ENCODE measurements at places on chromosomes 5 and 9.

- DNase-seq: peak; percentile 60
Observed at GRCh38 chr9:125405938-125406809, 144.5 kb downstream of the GAPVD1 start.

GRCh38 chr9:87109231-87109631, 161.9 kb upstream of the GAS1 start:
- no peak for DNase-seq

GRCh38 chr9:73237140-73237539, 85.5 kb downstream of the ANXA1 start:
- no peak for DNase-seq

- DNase-seq: no peak
Observed at GRCh38 chr9:130739081-130739480, 45.5 kb downstream of the EXOSC2 start.

GRCh38 chr9:38006163-38006562, 62.9 kb downstream of the SHB start:
- no peak for DNase-seq

GRCh38 chr5:38650540-38650939, 94.1 kb upstream of the LIFR start:
- DNase-seq: no peak

DNA sequence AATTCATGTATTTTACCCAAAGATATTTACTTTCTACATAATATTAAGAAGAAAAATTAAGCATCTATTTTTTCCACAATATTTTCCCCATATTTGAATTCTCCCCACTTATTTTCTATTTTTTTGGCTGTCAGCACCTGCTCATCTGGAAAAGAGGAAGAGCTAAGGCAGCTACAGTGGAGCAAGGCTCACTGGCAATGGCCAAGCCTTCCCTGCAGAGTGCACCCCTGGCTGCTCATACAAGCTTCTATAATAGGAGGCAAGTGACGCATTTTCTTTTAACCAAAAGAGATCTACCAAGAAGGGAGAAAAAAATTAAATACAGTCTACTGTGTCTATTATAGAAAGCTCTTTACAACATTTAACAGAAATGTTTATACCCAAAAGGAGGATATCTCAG, 72.5 kb downstream of the AUH start:
- DNase-seq: no peak

DNA sequence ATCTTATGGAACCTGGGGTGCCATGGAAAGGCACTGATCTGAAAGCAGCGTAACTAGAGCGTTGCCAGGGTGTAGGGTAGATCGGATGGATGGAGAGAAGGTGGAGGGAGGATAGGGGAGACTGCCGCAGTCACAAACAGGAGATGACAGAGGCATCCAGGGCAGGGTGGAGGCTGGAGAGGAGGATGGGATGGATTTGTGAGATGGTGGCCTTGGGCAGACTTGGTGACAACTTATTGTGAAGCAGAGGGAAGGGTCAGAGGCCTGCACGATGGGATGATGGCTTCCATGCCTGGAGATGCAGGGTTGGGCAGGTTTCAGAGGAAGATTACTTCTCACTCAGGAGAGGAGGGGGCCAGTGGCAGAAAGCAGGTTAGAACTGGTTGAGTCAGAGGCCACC, 2.4 kb downstream of the GLIPR2 start:
- no peak for DNase-seq

GRCh38 chr9:108142142-108142503, 652.6 kb upstream of the KLF4 start:
- DNase-seq: no peak
